Activated CD4-positive, alpha-beta memory T cell treated with anti-CD3 and anti-CD28 coated beads for 36 hours (primary cell): ENCODE measurements at places on chromosomes 5 and 9. TPM values are rescaled to one million over a fixed set of nuclear protein-coding genes. Genes with fewer than 3 reads are reported as not detected.

Gene FBN2
- total RNA-seq = not detected

Gene RGP1
- total RNA-seq = 18.0 TPM

Gene ZNF366
- total RNA-seq = not detected

Gene NEUROG1
- total RNA-seq = not detected

Gene TAS2R1
- not detected for total RNA-seq
